Tibial nerve (tissue), 4 donors: ENCODE measurements at places on chromosomes 1 and 21.

- DNase-seq, result no peak
Observed at GRCh38 chr1:237187842-237188241, 145.9 kb downstream of the RYR2 start.

DNA sequence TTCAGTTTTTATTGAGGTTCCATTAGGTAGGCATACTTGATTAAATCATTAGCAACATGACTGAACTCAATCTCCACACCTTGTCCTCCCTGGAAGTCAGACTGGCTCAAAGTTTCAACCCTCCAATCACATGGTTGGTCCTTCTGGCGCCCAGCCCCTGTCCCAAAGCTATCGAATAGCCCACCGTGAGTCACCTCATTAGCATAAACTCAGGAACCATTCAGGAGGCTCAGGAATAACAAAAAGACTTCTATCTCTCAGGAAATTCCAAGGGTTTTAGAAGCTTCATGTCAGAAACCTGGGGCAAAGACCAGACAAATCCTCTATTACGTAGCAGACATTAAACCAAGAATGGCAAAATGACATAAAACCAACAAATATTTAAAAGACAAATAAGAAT is 78.6 kb downstream of the RGS2 start:
- DNase-seq, result no peak

DNA sequence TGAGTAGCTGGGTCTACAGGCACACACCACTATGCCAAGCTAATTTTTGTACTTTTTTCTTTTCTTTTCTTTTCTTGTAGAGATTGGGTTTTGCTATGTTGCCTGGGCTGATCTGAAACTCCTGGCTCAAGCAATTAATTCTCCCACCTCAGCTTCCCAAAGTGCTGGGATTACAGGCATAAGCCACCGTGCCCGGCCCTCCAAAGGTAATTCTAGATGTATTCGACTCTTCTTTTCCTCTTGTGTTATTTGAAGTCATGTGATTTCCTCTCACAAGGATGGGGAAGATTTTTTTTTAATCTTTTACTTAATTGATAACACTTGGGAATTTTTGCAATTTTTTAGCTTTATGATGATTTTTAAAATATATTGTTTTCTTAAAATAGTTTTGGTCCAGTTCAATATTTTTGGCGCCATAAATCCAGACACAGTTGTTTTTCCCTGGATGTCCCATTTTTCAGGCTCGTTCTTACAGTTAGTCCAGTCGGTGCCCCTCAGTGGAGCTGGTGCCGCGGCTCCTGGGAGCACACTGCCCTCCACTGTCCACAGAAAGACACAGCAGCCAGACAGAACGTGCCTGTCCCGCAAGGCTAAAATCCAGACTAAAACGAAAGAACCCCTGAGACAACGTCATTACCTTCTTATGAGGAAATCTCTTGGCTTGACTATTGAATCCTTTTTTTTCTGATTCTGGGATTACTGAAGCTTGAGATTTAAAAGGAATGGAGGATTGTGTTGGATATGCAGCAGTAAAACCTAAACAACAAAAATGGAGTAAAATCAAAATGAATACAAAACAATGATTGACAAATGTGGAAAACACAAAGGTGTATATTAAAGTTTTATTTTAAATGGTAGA is 22.4 kb downstream of the STPG1 start:
- DNase-seq, result peak; percentile 58

- no peak for DNase-seq
Observed at GRCh38 chr1:176866011-176866714, 298.3 kb downstream of the ASTN1 start.

DNA sequence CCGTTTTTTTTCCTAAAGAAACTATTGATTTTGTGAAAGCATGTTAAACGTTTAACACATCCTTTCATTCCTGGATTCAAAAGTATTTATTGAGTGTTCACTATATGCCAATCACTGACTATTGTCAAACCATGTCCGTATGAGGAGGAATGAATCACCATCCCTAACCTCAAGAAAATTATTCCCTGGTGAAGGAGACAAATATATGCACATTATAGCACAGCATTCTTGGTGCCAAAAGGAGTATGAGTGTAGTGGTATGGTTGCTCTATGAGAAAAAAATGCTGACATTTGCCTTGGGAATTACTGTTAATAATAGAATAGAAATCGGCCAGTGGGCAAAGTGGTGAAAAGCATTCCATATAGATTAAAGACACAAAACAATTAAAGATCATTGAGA is 1390.1 kb downstream of the MRPL39 start:
- DNase-seq, result no peak

GRCh38 chr1:18413541-18414305 is 67.0 kb upstream of the KLHDC7A start:
- no peak for DNase-seq

DNA sequence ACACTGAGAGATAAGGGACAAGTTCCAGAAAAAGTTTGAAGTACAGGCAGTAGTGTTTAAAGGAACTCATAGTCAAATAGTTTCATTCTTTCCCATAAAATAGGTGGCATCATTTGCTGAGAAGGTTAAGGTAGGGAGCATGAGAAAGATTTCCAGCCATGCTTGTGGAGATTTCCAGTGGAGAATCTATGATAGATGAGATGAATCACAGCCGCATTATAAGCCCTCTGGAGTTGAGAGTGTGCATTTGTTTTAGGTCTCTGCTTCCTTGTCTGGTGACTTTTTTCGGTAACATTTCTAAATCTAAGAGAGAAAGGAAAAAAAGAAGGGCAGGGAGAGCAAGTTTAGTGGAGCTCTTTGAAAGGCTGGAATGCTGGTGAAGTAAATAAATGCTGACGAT is 108.7 kb downstream of the DISP1 start:
- DNase-seq, result no peak

- no peak for DNase-seq
Observed at GRCh38 chr1:197222025-197222685, 45.9 kb upstream of the CRB1 start.
